Prostate gland (tissue), 2 donors: ENCODE measurements at places on chromosomes 2 and 18.
A peak's percentile ranks its signal among the peaks of the same experiment; 100 is the strongest.

DNA sequence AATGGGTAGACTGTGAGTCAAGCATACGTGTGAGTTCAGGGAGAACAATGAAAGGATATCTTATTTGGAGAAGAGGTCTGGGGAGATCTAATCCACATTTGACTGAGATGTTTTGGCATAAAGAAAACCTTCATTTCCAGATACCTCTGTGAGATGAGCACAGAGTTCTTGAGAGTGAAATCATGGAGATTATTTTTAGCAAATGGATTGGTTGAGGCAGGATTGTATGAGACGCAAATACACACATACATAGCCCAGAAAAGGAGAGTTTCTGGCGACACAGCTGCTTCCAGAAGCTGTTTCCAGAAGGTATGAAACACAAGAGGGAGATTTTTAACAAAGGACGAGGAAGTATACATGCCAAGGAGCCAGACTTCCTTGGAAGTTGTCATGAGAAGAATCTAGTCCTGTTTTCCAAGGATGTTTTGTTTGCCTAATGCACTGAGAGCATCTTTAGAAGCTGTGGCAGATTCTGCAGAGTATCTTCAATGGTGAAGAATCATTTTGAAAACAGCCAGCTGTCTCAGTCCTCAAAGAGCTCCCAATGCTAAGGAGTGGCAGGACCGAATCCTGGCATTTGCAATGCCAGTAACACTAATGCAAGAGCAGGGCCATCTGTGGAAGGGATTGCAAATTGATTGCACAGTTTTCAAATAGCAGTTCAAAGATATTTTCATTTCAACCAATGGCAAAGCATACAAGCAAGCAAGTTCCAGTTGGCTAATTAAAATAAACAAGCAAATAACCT lies 177.2 kb downstream of the SETBP1 start:
- no peak for DNase-seq

DNA sequence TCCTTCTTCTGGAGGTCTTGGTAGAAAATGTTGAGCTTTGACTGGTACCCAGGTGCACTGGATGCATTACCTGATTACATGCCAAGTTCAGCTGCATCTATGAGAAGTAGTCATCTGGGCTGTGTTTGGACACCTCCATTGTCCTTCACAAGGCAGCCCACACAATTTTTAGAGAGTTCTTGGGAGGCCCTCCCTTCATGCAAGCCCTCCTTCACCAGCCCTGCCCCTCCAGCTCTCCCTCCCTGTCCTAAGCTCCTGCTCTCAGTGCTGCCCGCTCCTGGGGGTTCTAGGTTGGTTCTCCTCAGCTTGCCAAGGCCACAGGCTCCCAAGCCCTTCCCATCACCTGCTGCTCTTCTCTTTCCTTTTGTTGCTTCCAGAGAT lies 148.7 kb downstream of the DYSF start:
- no peak for DNase-seq

DNA sequence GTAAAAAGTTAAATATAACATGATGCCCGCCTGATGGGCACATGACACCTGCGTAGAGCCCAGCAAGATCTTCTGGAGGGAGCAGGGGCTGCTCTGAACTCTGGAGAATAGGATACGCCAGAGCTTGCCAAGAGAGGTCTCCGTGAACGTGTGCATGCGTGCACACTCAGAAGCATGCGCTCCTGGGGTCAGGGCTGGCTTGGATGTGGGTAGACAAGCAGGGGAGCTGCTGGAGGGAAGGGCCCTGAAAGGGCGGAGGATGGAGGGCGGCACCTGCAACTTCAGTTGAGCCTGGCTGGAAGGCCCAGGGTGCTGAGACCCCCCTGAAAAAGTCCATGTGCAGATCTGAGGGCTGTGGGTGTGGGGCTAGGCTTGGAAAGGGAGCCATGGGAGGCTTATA lies 828.4 kb upstream of the SALL3 start:
- no peak for DNase-seq

- peak; percentile 19 for DNase-seq
Measured at GRCh38 chr2:118032169-118033013, 18.5 kb upstream of the CCDC93 start.

DNA sequence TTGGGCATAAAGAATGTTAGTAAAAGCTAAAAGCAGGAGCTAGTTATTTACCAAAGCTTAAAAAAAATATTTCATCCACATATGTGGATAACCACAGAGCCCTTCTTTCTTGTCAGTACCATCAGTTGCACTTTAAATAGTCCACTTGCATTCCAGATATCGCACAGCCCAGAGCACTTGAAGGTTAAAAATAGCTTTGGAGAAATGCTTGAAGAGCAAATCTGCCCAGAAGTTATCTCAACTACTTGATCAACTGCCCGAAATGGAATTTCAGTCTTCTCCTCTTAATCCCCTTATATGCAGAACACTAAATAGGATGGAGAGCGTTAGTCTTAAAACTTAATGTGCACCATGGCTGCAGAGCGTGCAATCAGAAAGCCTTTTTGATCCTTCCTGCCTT lies 148.3 kb downstream of the PLEKHA3 start:
- no peak for DNase-seq

GRCh38 chr18:33152376-33152775 lies 288.1 kb downstream of the CCDC178 start:
- DNase-seq, result no peak

GRCh38 chr2:234420408-234420807 lies 76.5 kb downstream of the ARL4C start:
- DNase-seq, result no peak

- DNase-seq, result no peak
Measured at GRCh38 chr2:223055836-223056235, 3.8 kb downstream of the KCNE4 start.

- no peak for DNase-seq
Measured at GRCh38 chr18:57220480-57220879, 73.6 kb downstream of the BOD1L2 start.
